ENCODE measurements at places on chromosomes 6 and 20.

GRCh38 chr6:135046912-135047311 lies 7.7 kb downstream of the HBS1L start:
- DNase-seq: no peak

GRCh38 chr6:106448000-106448426 lies 87.5 kb downstream of the CRYBG1 start:
- no peak for DNase-seq

GRCh38 chr6:80363501-80364122 lies 257.1 kb downstream of the BCKDHB start:
- DNase-seq: no peak

- no peak for DNase-seq
Measured at GRCh38 chr6:112087916-112088315, 525 bp downstream of the FAM229B start.

DNA sequence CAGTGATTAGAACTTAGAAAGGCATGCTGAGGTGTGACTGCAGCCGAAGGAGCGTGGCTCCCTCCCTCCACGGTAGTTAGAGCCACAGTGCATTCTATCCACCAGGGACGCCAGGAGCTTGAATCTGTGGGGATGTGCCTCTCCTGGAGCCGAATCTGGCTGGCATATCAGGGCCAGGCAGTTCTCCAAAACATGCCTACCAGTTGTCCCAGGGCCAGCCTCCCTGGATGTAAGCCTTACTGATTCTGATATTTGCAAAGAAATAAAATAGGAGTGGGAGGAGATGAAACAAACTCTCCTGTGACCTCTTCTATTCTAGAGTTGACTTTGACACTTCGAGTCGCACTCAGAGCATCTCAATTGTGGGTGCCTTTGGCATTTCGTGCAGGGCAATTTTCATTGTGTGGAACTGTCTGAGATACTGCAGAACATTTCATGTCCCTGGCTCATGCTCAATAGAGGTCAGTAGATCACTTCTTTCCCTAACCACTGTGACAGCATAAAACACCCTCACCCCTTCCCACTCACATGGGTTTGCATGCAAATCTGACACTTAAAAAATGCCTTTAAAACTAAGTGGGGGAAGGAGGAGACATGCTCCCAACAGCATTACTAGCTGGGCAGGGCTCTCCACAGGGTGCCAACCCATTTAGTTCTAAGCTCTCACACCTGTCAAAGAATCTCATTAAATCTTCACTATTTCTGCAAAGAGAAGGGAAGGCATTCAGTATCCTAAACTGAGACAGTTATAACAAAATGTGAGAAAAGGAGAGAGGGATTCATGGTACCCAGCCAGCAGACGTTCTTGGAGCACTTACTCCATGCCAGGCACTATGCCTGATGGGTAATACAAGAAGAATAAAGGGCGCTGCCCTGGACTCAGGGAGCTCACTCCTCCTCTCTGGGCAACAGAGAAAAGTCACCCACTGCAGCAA lies 378.9 kb downstream of the PREX1 start:
- DNase-seq: no peak

DNA sequence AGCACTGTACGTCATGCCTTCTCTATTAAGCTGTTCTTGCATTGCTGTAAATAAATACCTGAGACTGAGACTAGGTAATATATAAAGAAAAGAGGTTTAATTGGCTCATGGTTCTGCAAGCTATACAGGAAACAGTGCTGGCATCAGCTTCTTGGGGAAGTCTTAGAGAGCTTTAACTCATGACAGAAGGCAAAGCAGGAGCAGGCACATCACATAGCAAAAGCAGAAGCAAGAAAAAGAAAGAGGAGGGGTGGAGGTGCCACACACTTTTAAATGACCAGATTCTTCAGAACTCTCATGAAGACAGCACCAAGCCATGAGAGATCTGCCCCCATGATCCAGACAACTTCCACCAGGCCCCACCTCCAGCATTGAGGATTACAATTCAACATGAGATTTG lies 30.1 kb downstream of the CYB5R4 start:
- DNase-seq: no peak

DNA sequence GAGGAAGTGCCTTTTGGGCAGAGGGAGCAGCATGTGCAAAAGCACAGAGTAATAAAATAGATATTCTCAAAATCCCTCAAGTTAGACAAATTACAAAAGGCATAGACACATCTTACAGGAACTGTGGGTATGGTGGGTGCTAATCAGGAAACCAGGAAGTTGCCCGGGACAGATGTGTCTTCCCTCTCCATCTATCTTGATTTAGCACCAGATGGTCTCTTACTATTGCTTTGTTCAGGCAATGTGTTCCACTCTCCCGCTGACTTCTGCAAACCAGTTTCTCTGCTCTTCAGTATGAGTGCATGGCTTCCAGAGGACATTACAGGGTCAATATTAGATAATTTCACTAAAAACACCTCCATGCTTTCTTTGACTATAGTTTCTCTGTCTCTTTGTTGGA lies 13.2 kb downstream of the CITED2 start:
- no peak for DNase-seq

- peak; percentile 29 for DNase-seq
Measured at GRCh38 chr6:29011276-29011734, 6.2 kb upstream of the ZNF311 start.

DNA sequence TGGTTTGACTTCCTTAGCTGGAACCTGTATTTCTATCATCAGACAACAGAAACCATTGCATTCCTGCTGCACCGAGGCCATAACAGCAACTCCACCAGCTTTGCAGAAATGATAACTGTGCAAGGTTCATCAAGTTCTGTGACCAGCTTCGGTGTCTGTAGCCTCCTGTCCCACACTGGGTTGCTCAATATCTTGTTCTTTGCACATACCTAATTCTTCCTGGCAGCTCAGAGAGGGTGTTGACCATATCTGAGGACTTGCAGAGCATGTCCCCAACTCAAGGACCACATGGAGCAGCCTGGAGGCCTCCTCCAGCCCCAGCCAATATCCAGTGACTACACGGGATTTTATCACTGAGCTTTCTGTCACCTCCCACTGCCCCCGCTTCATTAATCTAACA lies 59.3 kb upstream of the SCAF8 start:
- DNase-seq: no peak

GRCh38 chr6:42819803-42820511 lies 38.1 kb downstream of the BICRAL start:
- peak; percentile 8 for DNase-seq

GRCh38 chr6:159282421-159282820 lies 113.2 kb downstream of the FNDC1 start:
- no peak for DNase-seq

DNA sequence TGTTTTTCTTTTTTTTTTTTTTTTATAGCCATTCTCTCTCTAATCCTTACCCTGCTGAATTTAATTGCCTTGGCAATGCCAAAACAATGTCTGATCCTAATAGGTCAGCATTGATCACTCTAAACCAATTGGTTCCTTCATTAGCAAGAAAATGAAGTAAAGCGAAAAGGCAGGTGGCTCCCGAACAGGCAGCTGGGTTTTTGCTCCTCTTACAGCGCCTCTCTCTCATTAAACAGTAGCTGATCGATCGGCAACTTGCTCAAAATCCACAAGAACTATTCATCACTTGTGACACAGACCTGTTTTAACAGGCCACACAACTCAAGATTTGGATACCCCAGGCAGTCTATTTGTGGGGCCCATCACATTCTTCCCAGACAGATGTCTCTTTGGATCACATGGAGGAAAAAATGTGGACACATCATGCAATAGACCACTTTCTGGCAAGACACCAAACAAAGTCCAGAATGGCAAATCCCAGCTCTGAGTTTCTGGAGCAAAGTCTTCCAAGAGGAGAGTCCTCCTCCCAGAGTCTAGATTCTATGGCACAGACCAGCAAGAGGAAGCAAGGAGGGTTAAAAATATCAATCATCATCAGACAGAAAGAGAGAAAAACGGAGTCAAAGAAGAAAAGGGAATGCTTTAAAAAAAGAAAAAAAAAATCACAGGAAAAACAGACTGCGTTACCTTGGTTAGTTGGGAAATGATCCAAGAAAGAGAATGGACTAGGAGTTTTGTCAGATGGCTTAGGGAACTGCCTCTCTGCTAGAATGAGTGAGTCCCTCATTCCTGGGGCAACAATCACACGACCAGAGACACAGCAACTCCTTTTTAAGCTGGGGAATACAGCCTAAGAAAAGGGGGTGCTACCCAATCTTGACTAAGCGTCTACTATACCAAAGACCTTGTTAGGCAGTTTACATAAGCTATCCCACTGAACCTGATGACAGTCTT lies 247.8 kb downstream of the BTBD9 start:
- no peak for DNase-seq

- DNase-seq: peak; percentile 4
Measured at GRCh38 chr6:21111093-21111725, 482.3 kb upstream of the SOX4 start.

All from NCI-H1092 treated with DMSO at 0.1 percent for 48 hours (cell line).